ENCODE measurements at places on chromosomes 11 and 22.

DNA sequence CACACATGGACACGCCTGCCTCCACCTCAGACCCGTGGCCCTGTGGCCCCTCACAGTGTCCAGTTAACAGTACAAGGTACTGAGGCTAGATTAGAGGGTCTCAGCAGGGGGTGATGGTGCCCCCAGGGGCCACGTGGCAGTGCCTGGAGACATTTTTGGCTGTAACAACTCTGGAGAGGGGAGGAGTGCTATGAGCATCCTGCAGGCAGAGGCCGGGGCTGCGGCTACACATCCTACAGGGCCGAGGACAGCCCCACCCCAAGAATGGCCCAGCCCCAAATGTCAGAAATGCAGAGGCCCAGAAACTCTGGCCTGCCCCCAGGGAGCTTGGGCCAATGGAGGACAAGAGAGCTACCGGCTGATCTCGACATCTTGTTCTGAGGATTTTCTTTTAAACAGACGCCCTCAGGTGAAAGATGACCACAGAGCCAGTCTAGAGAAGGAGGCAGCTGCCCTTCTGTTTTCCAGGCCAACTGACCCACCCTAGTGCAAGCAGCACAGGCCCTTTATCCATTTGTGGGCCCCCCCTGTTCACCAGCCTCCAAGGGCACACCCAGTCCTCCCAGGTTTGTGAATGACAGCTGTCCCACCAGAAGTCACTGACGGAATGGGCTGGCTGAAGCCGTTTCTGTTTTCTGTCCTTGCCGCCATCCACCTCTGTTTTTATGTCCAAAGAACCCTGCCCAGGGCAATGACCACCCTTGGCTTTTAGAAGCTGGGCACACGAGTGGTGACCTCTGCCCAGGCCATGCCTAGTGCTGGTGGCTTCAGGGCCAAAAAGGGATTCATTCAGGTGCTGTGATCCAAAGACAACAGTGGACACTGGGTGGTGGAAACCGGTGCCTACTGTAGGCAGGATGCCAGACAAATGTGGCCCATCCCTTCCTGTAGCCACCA, 85.2 kb upstream of the LINC01488 start:
- no peak for DNase-seq

DNA sequence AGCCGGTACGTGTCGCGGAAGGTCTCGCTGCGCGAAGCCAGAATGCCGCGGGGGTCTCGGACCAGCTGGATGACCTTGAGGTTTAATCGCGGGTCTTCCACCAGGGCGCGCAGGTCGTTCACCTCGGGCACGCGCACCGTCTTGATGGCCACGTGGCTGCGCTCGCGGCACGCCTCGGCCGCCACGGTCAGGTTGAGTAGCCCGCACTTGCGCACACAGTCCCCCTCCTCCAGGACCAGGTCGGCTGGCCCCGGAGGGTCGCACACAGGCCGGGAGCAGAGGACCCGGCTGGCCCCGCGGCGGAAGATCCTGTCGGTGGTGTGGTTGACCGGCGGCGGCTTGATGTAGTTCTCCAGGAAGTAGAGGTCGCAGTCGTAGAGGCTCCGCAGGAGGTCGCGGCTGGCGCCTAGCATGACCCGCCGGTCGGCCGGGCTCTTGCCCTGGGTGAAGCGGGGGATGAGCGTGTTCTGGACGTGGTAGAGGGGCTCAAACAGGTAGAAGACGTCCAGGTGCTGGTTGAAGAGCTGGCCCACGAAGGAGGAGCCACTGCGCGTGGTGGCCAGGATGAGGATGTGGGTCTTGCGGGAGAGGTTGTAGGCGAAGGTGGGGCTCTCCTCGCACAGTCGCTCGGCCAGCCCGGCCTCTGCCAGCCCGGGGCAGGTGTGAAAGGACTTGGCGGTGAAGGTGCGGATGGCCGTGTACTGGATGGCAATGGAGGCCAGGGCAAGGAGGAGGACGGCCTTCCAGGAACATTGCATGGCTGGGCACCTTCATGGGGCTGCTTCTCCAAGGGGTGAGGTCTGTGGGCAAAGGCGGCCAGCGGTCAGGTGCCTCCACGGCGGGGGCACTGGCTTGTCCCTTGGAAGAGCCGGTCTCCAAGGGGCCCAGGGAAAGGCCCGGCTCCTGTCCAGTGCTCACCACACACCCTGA, 15.0 kb downstream of the CHST1 start:
- DNase-seq: peak; percentile 54

DNA sequence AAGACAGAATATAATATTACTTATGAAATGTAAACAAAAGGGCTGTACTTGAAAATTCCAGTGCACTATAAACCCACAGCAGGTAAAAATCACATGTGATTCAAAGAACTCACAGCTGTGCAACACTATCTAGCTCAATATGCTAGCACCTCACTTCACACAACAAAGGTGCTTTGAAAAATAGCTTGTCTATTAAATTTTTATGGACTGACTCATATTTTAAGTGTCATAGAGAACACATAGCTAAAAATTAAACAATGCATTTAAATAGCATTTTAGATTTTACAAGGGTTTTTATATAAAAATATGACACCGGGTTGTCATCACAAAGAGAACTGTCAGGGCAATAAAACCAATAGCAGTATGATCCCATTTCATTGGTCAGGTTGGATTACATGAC, 1390.5 kb upstream of the TENM4 start:
- DNase-seq: no peak

DNA sequence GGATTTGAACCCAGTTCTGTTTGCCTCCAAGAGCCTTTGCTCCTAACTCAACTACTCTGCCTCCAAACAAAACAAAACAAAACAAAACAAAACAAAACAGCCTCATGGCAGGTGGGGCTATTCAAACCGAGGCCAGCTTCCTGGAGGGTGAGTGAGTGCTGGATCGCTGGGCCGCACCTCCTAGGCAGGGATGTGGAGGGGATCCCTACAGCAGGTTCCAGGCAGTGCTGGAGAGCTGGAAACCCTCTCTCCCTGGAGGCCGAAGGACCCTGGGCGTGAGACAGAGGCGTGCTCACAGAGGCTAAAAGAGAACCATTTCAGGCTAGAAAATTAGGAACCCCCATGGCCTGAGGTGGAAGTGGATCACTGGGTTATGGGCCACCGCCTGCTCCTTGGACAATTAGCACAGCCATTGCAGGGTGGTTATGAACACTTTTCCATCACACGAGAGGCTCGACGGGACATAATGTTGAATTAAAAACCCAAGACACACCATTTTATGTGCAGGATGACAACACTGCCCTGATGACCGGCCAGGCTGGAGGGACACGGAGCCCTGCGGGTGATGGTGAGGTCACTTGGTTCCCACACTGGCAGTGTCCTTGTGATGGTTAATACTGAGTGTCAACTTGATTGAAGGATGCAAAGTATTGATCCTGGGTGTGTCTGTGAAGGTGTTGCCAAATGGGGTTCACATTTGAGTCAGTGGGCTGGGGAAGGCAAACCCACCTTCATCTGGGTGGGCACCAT, 35.2 kb downstream of the SHISAL1 start:
- DNase-seq: no peak

DNA sequence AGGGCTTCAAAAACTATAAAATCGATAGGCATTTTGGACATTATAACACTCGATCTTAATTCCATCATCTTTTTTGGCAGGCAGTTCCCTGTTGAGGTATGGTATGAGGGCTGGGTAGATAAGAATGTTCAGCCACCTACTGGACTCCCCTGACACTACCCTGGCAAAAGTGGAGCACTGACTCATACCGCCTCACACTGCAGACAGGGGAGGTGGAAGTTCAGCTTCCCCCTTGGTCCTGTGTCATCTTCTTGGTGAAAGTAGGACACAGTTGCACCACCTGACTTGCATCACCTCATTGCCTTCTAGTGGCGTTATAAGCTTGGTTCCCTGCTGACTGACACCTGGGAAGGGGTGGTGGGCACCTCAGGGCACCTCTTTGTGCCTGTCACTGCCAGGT, 30.4 kb downstream of the PAAF1 start:
- DNase-seq: peak; percentile 55

GRCh38 chr11:10991393-10991792, 133.5 kb upstream of the ZBED5 start:
- DNase-seq: no peak

All from activated CD8-positive, alpha-beta memory T cell treated with anti-CD3 and anti-CD28 coated beads for 24 hours (primary cell).